ENCODE measurements at places on chromosomes 6 and 20.
A peak's percentile ranks its signal among the peaks of the same experiment; 100 is the strongest.

DNA sequence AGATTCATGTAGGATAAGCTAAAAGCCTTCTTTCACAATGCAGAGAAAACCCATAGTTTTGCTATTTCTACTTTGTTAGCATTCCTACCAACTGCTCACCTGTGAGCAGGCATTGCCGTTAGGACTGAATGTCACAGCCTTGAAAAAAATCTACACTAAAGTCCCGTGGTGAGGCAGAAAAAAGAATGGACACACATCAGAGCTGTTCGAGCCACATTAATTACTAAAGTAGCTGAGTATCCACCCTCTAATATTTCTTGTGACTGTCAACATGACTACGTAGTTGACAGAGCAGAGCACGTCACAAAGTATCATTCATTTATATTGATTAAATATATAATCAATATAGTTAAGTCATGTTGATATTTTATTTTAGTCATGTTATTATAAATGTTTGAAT is 10.1 kb downstream of the HDGFL1 start:
- no peak for DNase-seq

DNA sequence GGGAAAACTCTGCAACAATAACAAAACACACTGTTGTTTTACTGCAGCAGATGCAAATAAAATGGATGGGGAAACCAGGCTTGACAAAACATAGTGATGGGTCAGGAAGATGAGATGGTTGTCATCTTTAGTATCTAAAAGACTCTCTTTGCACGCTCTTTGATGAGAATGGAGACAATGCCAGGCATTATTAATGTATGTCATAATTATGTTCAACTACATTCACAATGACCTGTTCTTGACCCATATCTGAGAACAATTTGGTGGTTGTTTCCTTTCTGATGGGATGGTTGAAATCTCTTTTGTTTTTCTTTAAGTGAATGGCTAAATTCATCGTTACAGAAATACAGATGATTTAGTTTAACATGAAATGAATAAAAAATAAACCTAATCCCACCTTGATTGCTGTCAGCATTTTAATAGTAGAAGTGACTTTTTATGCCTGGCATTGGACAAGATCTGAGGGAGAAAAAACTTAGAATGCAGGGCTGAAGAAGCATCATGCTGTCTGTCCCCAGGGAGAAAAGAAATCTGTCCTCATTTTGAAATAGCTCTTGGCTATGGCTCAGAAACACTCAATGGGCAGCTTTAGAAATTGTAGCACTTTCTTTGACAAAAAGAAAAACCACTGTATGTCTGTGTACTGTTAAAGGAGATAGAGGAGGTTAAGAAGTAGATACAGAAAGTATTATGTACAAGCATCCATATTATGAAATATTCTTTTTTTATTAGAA is 12.4 kb upstream of the GRIK2 start:
- DNase-seq = no peak

DNA sequence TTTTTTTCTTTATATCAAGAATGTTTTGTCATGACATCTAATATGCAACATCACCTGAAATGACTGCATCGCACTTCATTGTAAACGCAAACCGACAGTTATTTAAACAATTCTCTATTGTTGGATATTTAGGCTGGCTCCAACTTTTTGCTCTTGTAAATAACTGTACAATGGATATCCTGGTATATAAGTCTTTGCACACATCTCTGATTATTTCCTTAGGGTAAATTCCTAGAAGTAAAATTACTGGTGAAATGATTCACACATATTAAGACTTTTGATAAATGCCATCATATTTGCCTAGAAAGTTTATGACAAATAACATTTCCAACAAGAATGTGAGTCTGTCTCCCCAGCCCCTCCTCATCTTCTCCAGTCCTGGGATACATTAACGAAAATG is 154.7 kb downstream of the TFAP2C start:
- DNase-seq = no peak

- DNase-seq = no peak
These were observed 275.0 kb upstream of the FLRT3 start for GRCh38 chr20:14612391-14612790.

DNA sequence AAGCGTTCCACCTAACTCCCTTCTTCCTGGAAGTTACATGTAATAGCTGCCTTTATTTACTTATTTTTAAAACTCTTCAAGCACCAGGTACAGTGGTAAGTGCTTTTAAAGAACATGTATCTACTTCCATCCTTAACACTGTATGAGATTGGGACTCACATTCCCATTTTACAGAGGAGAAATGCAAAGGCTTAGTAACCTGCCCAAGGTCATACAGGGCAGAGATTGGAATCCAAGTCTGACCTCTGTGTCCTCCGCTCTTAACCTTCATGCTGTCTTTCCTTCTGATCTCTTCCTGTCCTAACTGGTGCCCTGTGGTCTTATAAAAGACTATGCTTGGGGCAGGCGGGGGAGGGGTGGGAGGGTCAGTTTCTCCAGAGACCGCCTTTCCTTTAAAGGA is 1.6 kb downstream of the B4GALT5 start:
- DNase-seq = no peak

DNA sequence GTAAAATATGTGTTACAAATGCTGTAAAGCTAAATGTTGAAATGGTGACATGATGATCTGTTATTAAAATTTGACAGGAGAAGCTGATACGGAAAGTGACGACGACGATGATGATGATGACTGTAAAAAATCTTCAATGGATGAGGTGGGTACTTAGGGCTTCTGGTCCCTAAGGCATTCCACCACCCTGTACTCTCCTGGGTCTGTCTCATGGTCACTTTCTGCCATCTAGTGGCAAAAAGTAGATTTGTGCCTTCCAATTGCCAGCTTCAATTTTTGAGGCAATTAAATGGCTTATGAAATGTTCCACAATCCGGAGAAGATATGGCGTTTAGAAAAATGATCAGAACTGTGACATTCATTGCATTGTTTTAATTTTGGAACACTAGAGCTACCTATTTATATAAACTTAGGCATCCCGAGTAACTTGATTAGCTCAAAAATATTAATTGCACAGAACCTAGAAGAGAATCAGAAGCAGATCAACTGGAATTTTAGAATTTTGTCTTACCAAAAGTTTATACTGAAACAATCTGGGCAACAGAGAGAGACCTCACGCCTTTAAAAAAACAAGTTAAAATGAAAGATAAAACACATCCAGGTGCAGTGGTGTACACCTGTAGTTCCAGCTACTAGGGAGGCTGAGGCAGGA is 346.5 kb upstream of the PLCB4 start:
- peak; percentile 73 for DNase-seq

DNA sequence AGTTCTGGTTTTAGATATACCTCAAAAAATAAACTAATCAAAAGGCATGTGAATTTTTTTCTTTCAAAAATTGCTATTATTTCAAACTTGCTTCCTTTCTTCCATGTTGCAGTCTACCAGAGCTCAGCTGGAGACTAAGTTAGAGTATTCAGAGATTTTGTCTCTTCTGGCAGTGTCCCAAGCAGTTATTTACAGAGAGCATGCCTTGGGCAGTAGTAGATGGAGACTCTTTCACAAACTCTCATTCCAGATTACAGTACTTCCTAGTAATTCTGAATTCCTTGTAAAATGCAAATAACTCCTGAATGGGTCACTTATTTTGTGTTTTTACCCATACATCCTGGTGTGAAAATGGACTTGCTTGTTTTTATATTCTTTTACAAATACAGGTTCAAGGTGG is 703.4 kb downstream of the EPHA7 start:
- no peak for DNase-seq

DNA sequence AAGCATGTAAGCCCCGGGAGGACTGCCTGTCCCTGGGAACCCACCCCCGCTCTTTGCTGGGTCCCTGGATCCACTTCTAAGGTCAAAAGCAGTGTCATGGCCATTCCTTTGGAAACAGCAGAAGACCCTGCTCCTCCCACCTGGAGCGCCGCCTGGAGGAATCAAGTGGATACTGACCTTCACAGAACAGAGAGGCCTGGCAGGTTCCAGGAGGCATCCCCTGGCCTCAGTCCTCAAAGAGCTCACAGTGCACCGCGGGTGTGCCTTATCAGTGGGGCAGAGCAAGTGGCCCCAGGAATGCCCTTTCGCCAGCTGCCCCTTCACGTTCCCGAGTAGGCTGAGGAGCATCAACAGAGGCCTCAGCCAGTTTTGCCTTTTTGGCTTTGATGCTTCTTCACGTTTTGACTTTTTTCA is 11.1 kb upstream of the SLC4A11 start:
- DNase-seq = no peak

DNA sequence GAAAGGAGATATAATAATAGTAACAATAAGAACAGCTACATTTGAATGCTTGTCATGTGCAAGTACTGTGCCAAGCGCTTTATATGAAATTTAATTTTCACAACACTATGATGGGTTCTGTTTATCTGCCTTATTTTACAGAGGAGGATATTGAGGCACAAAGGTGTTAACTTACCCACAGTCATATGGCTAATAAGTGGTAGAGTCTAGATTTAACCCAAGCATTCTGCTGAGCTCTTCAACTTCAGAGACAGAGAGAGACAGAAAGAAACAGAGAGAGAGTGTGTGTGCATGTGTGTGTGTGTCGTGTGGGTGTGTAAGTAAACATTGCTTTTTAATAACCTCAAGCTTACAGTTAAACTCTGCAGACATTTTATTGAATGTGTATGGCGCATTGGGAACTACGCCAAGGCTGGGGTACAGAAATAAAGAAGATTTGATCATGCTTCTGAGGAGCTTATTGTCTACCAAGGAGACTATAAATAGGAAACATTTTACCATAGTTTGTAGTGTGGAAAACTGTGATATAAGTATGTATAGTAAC is 12.9 kb downstream of the TBPL1 start:
- no peak for DNase-seq

- DNase-seq = no peak
These were observed 3.9 kb downstream of the ZBP1 start for GRCh38 chr20:57616143-57616951.

GRCh38 chr6:1786455-1787453 is 177.0 kb downstream of the FOXC1 start:
- DNase-seq = no peak

DNA sequence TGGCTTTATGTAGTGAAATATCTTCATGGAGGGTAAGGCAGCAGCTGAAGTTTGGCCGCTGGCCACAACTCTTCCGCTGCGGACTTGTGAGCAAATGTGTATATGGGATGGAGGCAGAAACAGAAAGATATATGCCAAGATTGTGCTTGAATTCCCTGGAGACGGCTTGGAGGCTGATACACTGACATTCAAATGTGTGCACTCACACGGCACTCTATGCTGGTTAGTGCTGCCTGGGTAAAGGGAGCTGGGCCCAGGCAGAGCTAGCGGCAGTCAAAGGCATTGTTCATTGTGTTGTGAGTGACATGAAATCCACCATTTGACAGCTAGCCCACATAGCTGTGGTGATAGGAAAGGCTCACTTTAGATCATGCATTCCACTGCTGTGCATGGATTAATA is 202.7 kb downstream of the CLIC5 start:
- DNase-seq = no peak

- DNase-seq = peak; percentile 72
These were observed 300.2 kb downstream of the UTRN start for GRCh38 chr6:144585217-144585814.

DNA sequence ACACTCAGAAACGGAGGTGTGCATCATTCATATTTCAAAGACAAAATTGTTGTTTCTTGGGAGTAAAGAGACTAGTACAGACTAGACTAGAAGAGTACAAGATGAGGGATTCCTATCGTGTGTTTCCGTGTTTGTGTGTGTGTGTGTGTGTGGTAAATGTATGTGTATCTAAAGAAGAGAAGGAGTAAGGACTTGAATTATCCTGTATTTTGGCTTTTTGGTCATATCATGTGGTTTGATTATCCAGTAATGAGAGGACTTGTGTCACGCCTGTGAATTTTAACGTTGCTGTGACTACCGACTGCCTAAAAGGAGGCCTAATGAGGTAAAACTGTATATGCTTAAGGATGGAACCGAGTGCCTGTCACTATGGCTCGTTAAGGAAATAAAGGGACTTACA is 44.4 kb upstream of the MAP7 start:
- no peak for DNase-seq

All from Kasumi-1 (cell line).